ENCODE measurements at places on chromosomes 13 and 19.

DNA sequence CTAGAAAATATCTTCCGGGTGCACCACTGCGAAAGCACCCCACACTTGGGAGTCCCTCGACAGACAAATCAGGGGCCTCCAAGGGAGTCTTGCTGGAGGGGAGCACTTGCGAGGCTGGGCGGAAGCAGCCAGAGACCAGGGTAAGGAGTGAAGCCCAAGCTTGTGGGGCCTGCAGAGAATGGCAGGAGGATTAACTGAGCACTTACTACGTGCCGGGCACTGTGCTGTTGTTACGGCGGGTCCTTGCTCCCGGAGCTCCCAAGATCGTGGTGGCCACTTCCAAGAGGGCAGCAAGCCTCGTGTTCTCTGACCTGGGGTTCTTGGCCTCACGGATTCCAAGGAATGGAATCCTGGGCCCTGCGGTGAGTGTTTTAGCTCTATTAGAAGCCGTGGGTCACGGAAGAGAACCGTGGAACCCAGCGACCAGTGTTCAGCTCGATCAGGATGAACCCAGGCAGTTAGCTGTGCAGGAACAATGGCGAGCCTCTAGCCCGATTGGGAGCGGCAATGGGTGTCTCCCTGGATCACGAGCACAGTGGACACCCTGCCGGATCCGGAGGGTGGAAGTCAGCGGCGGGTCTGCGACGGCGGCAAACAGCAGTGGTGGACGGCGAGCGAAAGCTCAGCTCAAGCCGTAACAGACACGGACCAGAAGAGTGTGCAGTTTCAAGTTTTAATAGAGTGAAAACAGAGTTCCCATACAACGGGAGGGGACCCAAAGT is 9.6 kb downstream of the TTYH1 start:
- no peak for DNase-seq

GRCh38 chr19:18119717-18120105 is 22.1 kb downstream of the MAST3 start:
- no peak for DNase-seq

GRCh38 chr19:46451352-46451751 is 20.0 kb downstream of the PNMA8A start:
- DNase-seq: no peak

DNA sequence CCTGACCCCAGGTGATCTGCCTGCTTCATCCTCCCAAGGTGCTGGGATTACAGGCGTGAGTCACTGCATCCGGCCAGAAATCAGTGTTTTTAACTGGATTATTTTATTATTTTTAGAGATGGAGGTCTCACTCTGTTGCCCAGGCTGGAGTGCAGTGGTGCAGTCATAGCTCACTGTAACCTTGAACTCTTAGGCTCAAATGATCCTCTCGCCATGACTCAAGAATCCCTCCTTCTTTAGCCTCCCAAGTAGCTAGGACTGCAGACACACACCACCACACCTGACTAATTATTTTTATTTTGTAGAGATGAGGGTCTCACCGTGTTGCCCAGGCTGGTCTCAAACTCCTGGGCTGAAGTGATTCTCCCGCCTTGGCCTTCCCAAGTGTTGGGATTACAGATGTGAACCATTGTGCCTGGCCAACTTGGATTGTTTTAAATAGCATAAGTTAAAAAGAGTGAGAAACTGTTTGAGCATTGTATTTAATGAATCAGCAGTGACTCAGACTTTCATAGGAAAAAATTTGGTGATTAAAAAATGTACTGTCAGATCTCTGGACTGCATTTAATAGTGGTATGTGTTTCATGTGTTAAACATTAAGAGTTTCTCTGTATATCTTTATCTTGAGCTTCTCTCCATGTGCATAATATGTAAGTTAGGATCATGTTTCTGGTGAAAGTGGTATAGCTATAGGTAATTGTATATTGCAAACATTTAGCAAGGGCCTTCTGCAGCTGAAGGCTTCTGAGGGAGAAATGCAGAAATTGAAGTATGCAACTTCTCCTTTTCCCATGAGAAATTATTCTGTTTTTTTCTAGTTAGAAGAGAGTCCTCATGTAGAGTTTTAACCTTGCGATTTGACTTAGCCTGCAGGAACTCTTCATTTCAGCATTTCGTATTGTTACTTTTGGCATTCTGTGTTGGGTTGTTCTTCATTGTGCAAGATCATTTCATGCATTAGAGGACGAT is 121.2 kb downstream of the PCCA start:
- peak; percentile 16 for DNase-seq

Measured in fibroblast of the conjunctiva (primary cell).